ENCODE measurements at places on chromosomes 6 and 20.

GRCh38 chr20:61053487-61053886 lies 198.6 kb upstream of the CDH4 start:
- DNase-seq, result no peak

DNA sequence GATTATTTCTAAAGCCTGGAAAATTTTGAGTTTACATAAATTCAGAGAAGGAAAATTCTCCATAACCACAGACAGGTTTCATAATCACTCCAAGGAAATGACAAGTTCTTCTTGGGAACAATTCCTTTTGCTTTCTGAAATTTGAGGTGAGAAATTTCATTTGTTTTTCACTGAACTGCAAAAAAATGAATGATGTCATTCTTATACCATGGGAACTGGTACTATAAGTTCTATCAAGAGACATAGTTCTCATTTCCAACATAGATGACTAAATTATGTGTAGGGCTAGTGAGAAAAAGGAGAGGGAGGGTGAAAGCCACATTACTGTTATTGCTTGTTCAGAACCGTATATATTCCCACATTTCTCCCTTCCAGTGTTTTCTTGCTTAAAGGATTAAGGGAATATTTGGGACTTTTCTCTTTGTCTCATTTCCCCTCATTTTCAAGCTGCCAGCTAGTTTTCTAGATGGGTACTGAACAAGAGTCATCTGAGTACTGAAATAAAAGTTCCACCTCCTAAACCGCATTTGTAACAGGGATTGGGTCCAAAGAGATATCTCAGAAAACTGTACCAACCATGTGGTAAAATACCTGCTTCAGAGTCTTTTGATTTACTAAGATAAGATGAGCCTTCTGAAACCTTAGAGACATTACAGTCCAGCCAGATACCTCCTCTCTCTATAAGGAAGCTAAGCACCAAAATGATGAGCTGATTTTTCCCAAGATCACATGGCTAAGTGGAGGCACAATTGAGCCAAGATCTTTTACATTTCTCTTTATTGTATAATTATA lies 144.3 kb upstream of the PRDM1 start:
- DNase-seq, result no peak

GRCh38 chr20:36886859-36887751 lies 11.2 kb downstream of the TLDC2 start:
- DNase-seq, result peak; percentile 85

DNA sequence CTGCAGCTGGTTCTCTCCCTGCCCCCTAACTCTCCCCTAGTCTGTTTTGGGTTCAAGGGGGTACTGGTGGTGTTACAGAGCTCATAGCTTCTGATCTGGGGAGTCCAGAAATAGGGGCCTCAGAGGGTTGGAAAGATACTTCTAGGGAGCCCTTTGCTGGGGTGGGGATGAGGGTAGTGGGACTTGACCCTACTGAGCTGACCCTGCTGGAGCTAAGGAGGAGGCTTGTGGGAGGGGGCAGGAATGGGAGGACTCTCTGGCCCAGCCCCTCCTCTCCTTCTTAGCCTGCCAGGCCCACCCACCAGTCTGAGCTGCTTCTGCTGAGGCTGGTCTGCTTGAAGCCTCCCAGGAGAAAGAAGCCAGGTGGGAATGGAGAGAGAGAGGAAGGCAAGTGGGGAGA lies at the start of gene EGFL8:
EGFL8 (plus strand) TSS at position 301 of the 400 bp plus-strand sequence. CDS start 1,571 bp downstream, outside the sequence.
- DNase-seq, result no peak

- DNase-seq, result no peak
These were observed 4.7 kb downstream of the SLC2A10 start for GRCh38 chr20:46713957-46714834.

DNA sequence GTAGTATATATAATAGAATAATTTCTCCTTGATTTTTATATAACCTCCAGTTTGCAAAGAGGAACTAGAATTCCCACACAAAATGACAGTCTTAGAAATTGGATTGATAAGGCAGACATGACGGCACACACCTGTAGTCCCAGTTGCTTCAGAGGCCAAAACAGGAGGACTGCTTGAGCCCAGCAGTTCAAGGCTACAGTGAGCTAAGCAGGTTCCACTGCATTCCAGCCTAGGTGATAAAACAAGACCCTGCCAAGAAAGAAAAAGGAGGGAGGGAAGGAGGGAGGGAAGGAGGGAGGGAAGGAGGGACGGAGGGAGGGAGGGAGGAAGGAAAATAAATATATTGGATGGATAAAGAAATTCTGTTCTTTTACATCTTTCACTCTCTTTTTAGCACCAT lies 77.6 kb upstream of the SASH1 start:
- no peak for DNase-seq

DNA sequence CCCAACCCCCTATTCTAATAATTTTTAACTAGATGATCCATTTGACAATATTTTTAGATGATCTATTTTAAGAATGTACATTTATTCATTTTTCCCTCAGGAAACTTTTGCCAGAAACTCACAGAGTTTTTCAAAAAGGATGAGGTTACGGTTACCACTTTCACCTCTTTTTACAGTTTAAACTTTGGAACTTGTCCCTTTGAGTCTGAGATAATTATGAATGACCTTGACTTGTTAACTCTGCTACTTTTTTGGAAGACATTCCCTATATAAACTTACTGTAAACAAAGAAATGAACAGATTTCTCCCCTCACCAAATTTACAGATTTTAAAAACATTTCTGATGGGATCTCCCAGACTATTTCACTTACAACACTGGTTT lies 18.4 kb upstream of the BLOC1S5 start:
- DNase-seq, result no peak

DNA sequence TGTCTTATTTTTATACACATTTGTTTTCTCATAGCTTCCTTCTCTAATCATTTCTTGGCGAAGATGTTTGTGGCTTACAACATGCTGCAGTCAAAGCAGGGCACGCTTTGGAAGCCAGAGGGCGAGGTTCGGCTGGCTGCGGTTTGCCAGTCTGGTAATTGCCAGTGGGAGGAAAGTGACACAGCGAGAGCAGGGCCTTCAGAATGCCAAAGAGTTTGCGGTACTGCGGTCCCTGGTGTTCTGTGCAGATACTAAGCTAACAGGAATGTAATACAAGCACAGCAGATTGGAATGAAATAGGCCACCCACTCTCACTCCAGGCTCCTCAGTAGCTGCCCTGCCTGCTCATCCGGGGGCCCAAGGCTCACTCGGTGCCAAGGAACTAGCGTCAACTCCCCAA lies 58.7 kb upstream of the TGM3 start:
- no peak for DNase-seq

DNA sequence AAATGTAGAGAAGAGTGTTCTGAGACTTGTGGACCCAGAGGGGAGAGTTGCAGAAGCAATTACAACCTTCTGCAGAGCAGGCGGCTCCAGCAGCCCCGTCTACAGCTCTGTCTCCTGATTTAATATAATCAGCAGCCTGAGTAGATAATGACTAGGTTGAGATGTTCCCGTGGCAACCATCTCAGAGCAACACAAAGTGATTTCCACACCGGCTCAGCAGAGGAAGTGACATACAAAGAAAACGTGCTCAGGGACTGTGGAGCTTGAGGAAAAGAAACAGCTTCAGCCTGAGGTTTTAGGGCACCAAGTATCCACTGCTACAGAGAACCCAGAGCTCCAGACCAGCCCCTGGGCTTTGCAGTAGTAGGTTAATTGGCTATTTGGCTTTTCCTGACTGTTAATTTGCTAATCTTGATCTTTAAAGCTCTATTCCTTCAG lies 136.4 kb downstream of the MTFR2 start:
- no peak for DNase-seq

DNA sequence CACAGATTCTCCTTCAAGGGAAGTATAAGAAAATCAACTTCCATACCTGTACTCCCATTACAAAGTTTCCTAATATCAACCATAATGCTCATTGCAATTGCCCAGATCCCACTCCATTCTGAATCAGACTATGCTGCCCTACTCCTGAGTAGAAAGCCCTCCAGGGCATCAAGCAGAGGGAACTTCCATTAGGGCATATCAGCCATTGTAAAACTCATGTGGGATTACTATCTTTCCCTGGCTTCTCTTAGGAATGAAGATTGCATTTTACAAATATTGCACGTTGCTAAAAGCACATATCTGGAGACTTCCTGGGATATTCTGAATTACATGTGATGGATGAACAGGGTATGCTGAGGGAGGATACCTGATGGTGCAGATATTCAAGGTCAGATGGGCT lies 263.2 kb downstream of the FOXA2 start:
- DNase-seq, result no peak

DNA sequence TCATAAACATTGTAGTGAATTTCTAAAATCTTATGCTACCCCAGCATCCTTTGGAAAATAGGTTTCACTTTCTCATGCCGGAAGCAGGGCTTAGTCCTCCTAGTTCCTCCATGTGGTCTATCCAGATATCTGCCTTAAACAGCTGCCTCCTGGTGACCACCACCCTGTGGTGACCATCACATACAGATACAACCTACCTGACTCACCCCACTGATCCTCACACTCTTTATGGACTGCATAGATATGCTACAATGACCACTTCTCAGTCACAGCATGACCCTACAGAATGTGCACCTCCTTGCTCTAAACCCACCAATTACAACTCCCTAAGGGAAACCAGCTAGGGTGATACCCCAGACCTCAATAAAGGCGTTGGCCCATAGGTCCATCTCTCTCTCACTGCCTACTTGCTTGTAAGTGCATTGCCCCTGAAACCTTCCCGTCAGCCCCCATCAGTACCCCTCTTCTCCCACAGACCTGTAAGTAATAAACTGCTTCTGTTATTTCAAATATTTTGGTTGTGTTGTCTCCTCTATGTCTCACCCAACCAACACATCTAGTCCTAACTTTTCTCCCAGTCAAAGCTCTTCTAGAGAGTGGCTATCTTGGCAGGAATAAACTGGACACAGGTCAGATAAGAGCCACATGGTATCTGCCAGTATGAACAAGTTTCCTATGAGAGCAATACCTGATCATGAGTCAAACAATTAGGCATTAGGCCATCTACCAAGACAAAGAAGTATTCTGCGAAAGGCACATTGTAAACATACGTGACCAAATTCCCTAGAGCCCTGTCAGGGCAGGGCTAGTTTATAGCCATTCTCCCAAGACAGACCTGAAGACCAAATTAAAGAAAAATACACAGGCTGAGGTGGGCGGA lies 39.4 kb upstream of the PLEKHG1 start:
- DNase-seq, result no peak

DNA sequence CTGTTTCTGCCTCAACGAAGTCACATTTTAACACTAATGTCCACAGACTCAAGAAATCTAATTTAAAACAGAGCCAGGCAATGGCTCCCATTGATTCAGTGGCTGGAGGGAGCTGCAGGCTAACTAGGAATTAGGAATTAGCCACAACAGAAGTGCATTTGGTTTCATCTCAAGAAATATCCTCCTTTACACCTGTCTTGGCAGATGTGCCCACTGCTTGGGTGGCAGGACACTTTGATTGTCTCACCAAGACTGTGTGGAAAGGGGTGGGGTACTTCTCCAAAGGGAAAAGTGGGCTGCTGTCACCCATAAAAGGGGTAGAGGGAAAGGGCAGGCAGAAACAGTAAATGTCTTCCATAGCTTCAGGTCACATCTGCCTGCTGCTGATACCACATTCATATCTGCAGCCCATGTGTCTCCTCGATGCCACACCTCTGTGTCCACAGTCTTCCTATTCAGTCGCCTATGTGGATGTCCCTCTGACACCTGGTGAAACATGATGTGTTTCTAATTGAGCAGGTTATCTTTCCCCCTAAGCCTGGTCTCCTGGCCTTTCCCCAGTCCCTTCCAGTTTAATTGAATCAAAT lies 10.9 kb upstream of the OSER1 start:
- DNase-seq, result no peak

DNA sequence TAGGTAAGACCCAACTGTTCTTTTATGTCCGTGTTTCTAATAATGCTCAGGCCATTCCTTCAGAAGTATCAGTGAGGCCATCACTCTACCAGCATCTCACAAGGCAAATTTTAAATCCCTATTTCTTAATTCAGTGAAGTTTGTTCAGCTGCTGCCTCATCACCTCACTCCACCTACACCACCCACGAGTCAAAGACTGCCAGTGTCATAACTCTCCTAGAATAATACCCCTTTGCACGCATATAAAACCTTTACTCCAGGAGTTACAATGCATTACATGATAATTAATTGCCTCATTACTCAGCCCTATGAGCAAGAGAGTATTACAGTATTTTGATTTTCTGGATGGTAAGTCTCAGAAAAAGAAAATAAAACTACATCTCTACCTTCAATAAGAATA lies 793.6 kb downstream of the TFAP2A start:
- no peak for DNase-seq

DNA sequence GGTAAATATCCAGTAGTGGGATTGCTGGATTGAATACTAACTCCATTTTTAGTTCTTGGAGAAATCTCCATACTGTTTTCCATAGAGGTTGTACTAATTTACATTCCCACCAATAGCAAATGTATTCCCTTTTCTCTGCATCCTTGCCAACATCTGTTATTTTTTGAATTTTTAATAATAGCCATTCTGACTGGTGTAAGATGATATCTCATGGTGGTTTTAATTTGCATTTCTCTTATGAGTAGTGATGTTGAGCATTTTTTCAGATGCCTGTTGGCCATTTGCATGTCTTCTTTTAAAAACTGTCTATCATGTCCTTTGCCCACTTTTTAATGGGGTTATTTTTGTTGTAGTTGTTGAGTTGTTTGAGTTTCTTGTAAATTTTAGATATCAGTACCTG lies 253.2 kb downstream of the HAO1 start:
- DNase-seq, result no peak

DNA sequence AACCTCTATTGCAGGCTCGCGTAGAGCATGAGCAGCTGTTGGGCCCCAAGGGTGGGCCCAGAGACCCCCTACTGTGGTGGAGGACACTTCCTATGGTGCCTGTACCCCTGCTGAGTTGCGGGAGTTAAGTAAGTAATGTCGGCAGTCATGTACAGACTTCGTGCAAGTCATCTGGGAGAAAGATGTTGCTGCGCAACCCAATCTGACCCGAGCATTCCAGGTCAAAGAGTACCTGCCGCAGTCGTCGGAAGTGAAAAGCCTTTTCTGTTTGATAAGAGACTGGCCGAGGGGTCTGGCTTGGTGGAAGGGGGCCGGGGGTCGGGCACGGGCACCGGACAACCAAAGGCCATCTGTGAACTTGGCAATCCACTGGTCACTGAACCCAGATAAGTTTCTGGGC lies 44.3 kb downstream of the OR2B6 start:
- no peak for DNase-seq

DNA sequence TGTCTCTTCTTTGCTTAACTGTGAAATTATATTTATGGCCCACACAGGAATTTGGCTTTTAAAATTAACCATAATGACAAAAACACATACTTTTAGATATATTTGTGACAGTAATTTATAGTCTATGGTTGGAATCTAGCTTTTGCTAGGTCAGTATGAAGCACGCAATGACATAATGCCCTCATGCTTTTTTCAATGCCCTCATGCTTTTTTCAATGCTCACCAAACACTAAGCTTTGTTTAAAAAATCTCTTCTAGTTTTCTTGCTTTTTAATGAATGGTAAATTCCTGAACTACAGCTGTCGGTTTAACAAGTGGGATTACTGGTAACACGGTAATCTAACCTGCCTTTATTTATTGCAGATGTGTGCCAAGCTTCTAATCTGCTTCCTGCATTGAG lies 12.7 kb downstream of the CCN6 start:
- no peak for DNase-seq

GRCh38 chr6:51203504-51203903 lies 384.8 kb downstream of the TFAP2B start:
- DNase-seq, result no peak

GRCh38 chr6:135358251-135358821 lies 139.2 kb downstream of the AHI1 start:
- no peak for DNase-seq

GRCh38 chr20:43151901-43152300 lies 37.8 kb downstream of the PTPRT start:
- DNase-seq, result no peak

- DNase-seq, result no peak
These were observed 8.0 kb downstream of the DNPH1 start for GRCh38 chr6:43221046-43221972.
